ENCODE measurements at places on chromosomes 5 and 9. TPM values are rescaled to one million over a fixed set of nuclear protein-coding genes. Genes with fewer than 3 reads are reported as not detected.

PKD2L2 gene
- not detected for total RNA-seq

NDFIP1 gene
- total RNA-seq, result 129 TPM

SLC34A1 gene
- 0.26 TPM for total RNA-seq

TUBB4B gene
- 277 TPM for total RNA-seq
